ENCODE measurements at places on chromosomes 12 and 14.

DNA sequence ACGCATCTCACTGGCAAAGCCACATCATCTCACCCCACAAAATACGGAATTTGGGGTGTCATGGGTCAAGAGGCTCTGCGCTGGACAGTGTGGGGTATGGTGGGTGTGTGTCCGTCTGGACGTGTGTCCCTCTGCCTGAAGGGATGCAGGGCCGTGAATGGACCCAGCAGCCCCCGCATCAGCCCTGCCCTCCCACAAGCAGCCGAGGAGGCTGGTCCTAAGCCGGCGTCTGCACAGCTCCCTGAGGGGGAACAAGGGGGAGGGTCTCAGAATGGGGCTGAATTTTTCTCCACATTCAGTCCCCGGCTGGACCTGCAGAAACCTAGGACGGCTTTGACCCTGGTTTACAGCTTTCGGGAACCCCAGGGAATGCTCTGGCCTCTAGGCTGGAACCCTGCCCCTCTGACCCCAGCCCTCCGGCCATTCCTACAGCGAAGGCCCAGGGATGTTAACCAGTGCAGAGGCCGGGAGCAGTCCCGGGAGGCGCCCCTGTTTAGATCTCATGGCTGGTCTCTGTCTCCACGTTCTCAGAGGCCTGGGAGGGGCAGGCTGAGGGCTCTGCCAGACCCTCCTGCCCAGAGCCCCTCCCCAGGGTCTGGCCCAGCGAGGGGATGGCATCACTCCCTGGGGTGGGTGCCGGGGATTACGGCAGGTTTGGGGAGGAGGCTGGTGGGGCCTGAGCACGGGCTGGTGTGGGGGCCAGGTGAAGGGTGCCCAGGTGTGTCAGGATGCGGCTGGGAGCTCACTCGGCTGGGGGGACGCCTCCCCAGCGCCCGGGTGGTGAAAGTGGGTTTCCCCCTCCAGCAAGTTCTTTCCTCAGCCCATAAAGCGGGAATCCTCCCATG lies 156.5 kb upstream of the C14orf180 start:
- H3K4me1 ChIP-seq, result peaks cover 11% of the 10 kb centered on the region
- H3K27me3 ChIP-seq, result no peaks in the 10 kb centered on the region

DNA sequence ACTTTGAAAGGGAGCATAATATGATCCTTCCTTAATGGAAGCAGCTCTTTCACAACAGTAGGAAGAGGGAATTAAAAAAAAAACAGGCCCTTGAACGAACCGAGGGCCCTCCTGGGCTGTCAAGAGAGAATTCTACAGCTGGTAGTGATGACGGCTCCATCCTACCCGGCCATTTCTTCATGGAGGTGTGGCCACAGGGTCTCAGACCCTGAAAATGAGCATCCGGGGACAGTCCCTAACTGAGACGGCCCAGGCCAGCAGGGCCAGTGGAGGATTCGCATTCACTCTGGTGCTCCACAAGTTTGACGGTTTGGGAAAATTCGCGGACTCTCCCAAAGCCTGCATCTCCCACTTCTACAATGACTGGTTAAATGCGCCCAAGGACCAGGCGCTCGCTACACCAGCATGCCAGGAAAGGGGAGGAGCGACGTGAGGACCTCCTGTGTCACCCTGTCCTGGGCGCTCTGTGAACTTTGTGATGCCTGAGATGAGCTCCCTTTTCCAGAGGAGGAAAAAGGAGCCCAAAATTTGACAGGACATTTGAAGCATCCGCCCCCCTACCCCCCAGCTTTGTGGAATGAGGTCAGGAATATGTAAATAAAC lies 66.8 kb downstream of the BCL11B start:
- H3K27me3 ChIP-seq, result no peaks in the 10 kb centered on the region
- H3K4me1 ChIP-seq, result no peaks in the 10 kb centered on the region
- no peak for DNase-seq
- H3K36me3 ChIP-seq, result no peaks in the 10 kb centered on the region
- no peak overlapping the region for H3K27ac ChIP-seq

DNA sequence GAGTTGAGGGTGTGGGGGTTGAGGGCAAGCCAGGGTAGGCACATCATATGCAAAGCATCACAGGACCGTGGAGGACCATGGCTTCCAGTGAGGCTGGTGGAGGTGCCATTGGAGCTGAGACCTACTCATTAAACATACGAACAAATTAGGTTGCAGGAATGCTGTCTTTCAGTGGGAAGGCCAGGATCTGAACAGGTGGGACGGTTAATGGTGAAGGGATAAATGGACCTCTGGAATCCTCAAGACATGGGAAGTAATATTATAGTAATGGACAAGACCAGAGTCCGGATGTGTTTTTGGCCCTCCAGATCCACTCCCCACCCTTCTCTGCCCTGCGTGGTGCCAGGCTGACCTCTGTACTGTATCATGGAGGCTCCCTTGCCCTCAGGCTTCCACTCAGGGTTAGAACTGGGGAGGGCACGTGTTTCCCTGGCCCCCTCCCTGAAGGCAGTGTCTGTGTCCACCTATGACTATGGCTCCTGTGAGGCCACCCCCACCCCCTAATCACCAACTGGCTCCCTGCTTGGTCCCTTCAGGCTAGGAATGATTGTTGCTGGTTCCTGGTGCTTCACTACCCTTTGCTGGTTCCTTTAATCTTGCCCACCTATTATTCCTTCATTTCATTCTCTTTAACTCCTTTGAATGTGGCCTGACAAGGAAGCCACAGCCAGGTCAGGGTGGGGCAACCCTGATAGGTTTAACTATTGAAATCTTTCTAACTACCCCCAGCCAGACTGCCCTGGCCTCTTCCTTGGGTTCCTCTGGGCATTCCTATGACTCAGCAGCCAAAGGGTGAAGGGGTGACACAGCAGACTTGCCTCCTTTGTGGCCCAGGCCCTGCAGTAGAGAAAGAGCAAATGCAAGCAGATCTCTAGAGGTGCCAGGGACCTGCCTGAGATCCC lies 10.7 kb downstream of the DHRS2 start:
- DNase-seq, result no peak
- H3K27ac ChIP-seq, result no peak overlapping the region
- H3K27me3 ChIP-seq, result no peaks in the 10 kb centered on the region
- no peaks in the 10 kb centered on the region for H3K4me1 ChIP-seq

GRCh38 chr12:70598467-70599193 lies 38.6 kb downstream of the PTPRB start:
- no peaks in the 10 kb centered on the region for H3K27me3 ChIP-seq
- no peaks in the 10 kb centered on the region for H3K4me1 ChIP-seq
- H3K4me3 ChIP-seq, result no peak overlapping the region
- DNase-seq, result no peak

- no peak overlapping the region for H3K4me3 ChIP-seq
- no peaks in the 10 kb centered on the region for H3K27me3 ChIP-seq
- peaks cover 11% of the 10 kb centered on the region for H3K4me1 ChIP-seq
Measured at GRCh38 chr12:120495186-120495730, 655 bp upstream of the DYNLL1 start.

GRCh38 chr12:112815589-112816321 lies 24.2 kb downstream of the RPH3A start:
- H3K4me1 ChIP-seq, result no peaks in the 10 kb centered on the region
- no peak overlapping the region for H3K27ac ChIP-seq
- no peak for DNase-seq
- H3K36me3 ChIP-seq, result no peaks in the 10 kb centered on the region

DNA sequence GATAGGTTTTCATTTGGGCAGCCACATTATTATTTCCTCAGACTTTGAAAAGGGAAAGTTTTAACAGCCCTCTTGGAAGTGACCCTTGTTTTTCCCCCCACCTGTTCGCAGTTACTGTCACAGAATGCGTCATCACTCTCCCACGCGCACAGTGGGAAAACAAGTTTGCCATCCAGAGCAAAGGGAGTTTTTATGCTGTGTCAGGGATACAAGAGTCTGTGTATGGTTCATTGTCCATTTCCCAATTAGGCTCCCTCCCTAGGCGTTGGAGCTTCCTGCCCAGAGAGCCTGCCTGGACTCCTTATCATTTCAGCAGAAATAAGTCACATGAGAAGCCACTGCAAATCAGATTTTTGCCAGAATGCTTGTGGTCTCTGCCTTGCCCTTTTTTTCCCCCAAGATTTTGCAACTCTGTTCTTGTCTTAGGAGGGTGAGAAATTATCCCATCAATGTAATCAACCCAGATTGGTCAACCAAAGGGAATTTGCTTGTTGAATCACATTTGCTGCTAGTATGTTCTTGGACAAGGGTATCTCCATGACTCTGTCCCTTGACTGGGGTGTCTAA lies 104.1 kb downstream of the IGF1 start:
- no peaks in the 10 kb centered on the region for H3K4me1 ChIP-seq
- no peak overlapping the region for H3K4me3 ChIP-seq
- H3K27ac ChIP-seq, result no peak overlapping the region

DNA sequence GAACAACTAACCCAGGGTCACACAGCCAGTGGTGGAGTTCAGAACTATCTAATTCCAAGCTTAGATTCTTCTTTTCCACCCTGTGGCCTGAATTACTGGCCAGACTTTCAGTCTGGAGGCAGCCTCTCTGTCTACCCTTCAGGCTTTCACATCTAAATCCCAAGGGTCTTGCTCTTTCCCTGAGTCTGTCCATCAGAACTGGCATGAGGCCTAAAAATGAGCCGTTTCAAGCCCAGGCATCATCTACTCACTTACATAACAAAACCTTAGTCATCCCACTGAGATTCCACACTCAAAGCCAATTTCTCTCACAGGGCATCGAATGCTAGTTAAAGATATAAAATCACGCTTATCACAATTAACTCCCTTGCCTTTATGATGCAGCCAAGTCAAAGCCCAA lies 1.3 kb upstream of the PTGDR start:
- no peaks in the 10 kb centered on the region for H3K4me1 ChIP-seq
- no peaks in the 10 kb centered on the region for H3K36me3 ChIP-seq
- no peaks in the 10 kb centered on the region for H3K27me3 ChIP-seq
- no peak overlapping the region for H3K27ac ChIP-seq

- H3K4me3 ChIP-seq, result peak overlapping the region; percentile 13
- H3K4me1 ChIP-seq, result peaks cover 24% of the 10 kb centered on the region
- H3K36me3 ChIP-seq, result peaks cover 27% of the 10 kb centered on the region
Measured at GRCh38 chr12:2795291-2796186, 769 bp downstream of the FKBP4 start.

- no peaks in the 10 kb centered on the region for H3K4me1 ChIP-seq
- no peaks in the 10 kb centered on the region for H3K36me3 ChIP-seq
- no peak overlapping the region for H3K27ac ChIP-seq
- H3K27me3 ChIP-seq, result no peaks in the 10 kb centered on the region
- H3K4me3 ChIP-seq, result no peak overlapping the region
Measured at GRCh38 chr14:92613008-92613658, 99.6 kb downstream of the RIN3 start.

- no peak for DNase-seq
- no peaks in the 10 kb centered on the region for H3K27me3 ChIP-seq
- H3K36me3 ChIP-seq, result no peaks in the 10 kb centered on the region
- H3K4me3 ChIP-seq, result no peak overlapping the region
Measured at GRCh38 chr14:93008381-93008780, 85.4 kb downstream of the CHGA start.

GRCh38 chr14:61585598-61586543 lies 109.4 kb upstream of the HIF1A start:
- H3K4me1 ChIP-seq, result peaks cover 66% of the 10 kb centered on the region
- no peak overlapping the region for H3K4me3 ChIP-seq
- H3K36me3 ChIP-seq, result no peaks in the 10 kb centered on the region

- H3K27me3 ChIP-seq, result no peaks in the 10 kb centered on the region
- H3K36me3 ChIP-seq, result peaks cover 25% of the 10 kb centered on the region
- H3K4me3 ChIP-seq, result no peak overlapping the region
Measured at GRCh38 chr14:69055125-69055524, 76.0 kb upstream of the ACTN1 start.

- H3K36me3 ChIP-seq, result no peaks in the 10 kb centered on the region
- H3K4me1 ChIP-seq, result no peaks in the 10 kb centered on the region
- H3K27me3 ChIP-seq, result no peaks in the 10 kb centered on the region
- no peak for DNase-seq
Measured at GRCh38 chr12:59453475-59453874, 142.4 kb upstream of the SLC16A7 start.

GRCh38 chr12:63023926-63024325 lies 89.0 kb upstream of the PPM1H start:
- DNase-seq, result no peak
- H3K4me1 ChIP-seq, result no peaks in the 10 kb centered on the region
- H3K36me3 ChIP-seq, result no peaks in the 10 kb centered on the region
- no peak overlapping the region for H3K4me3 ChIP-seq

GRCh38 chr14:105193916-105194782 lies 13.0 kb upstream of the NUDT14 start:
- no peaks in the 10 kb centered on the region for H3K36me3 ChIP-seq
- H3K27ac ChIP-seq, result peak overlapping the region; percentile 33
- peaks cover 48% of the 10 kb centered on the region for H3K4me1 ChIP-seq
- H3K4me3 ChIP-seq, result no peak overlapping the region

DNA sequence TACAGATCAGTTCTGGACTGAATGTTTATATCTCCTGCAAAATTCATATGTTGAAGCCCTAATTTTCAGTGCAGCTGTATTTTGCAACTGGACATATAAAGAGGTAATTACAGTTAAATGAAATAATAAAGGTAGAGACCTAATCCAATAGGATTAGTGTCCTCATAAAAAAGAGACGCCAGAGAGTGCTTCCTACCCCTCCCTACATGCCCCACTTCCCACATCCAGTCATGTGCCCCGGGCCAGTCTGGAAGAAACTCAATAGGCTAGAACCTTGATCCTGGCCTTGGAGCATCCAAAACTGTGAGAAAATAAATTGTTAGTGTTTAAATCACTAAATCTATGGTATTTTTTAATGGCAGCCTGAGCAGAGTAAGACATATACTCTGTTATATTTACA lies 172.3 kb downstream of the ALG10B start:
- H3K4me3 ChIP-seq, result no peak overlapping the region
- no peak for DNase-seq
- H3K27me3 ChIP-seq, result no peaks in the 10 kb centered on the region
- no peak overlapping the region for H3K27ac ChIP-seq
- H3K4me1 ChIP-seq, result no peaks in the 10 kb centered on the region

DNA sequence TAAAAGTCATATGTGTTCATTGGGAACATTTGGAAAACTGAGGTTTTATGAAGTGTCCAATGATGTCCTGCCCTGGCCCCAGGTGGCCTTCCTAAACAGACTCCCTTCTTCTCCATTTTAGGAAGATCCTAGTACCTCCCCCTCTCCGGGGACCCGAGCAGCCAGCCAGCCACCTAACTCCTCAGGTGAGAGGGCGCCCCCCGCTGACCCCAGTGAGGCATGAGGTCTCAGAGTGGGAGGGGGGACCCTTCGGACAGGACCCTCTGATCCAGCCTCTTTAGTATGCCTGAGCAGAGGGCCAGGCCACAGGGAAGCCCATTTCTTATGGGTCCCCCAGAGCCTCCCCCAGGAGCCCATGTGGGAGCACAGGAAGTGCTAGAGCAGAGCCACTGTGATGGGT lies 23.7 kb downstream of the DEGS2 start:
- no peak for DNase-seq
- H3K4me3 ChIP-seq, result no peak overlapping the region
- H3K36me3 ChIP-seq, result no peaks in the 10 kb centered on the region
- H3K27me3 ChIP-seq, result no peaks in the 10 kb centered on the region
- no peak overlapping the region for H3K27ac ChIP-seq

All from thyroid gland (tissue), 4 donors.